T-cell (primary cell): ENCODE measurements at places on chromosomes 1 and 21. TPM values are rescaled to one million over a fixed set of nuclear protein-coding genes. Genes with fewer than 3 reads are reported as not detected.

Gene EFNA4
- total RNA-seq, result 6.6 TPM

Gene PDPN
- total RNA-seq, result not detected

Gene USH2A
- total RNA-seq, result not detected

Gene ADORA1
- not detected for total RNA-seq

Gene NEGR1
- 0.05 TPM for total RNA-seq

Gene TMEM125
- not detected for total RNA-seq

Gene ANGPTL1
- not detected for total RNA-seq

Gene ZNF124
- 21.3 TPM for total RNA-seq

Gene RWDD3
- total RNA-seq, result 22.5 TPM

Gene CYP4X1
- not detected for total RNA-seq

Gene NOTCH2NLA
- total RNA-seq, result 38.8 TPM

Gene VSIG8
- total RNA-seq, result not detected

Gene FAM151A
- total RNA-seq, result not detected

Gene SYT6
- total RNA-seq, result not detected

Gene CLCA1
- 0.12 TPM for total RNA-seq

Gene RHD
- total RNA-seq, result not detected

Gene ALDH9A1
- total RNA-seq, result 34.4 TPM

Gene PDE4B
- 54.1 TPM for total RNA-seq

Gene SASS6
- total RNA-seq, result 6.6 TPM

Gene YY1AP1
- total RNA-seq, result 85.8 TPM

Gene ARHGAP30
- 299 TPM for total RNA-seq

Gene GJA9
- total RNA-seq, result not detected

Gene LRRC3
- 0.98 TPM for total RNA-seq

Gene TLR5
- 3.6 TPM for total RNA-seq

Gene PLEKHA6
- total RNA-seq, result 0.78 TPM

Gene CD2
- total RNA-seq, result 190 TPM

Gene KCNQ4
- total RNA-seq, result 0.28 TPM

Gene PKP1
- total RNA-seq, result 0.06 TPM

Gene TNFSF4
- 3.7 TPM for total RNA-seq

Gene GJB5
- total RNA-seq, result not detected

Gene TAS1R1
- total RNA-seq, result not detected

Gene TMEM51
- 0.23 TPM for total RNA-seq

Gene URB1
- 15.0 TPM for total RNA-seq

Gene RNF186
- total RNA-seq, result not detected

Gene TMEM200B
- total RNA-seq, result not detected
